Neural crest cell (in vitro differentiated cells): ENCODE measurements at places on chromosomes 16 and 17. TPM values are rescaled to one million over a fixed set of nuclear protein-coding genes. Genes with fewer than 3 reads are reported as not detected.

- DNase-seq: no peak
- H3K27ac ChIP-seq: peak overlapping the region; percentile 64
- peaks cover 3% of the 10 kb centered on the region for H3K36me3 ChIP-seq
These were observed 204.6 kb downstream of the STX8 start for GRCh38 chr17:9371019-9371418.

DNA sequence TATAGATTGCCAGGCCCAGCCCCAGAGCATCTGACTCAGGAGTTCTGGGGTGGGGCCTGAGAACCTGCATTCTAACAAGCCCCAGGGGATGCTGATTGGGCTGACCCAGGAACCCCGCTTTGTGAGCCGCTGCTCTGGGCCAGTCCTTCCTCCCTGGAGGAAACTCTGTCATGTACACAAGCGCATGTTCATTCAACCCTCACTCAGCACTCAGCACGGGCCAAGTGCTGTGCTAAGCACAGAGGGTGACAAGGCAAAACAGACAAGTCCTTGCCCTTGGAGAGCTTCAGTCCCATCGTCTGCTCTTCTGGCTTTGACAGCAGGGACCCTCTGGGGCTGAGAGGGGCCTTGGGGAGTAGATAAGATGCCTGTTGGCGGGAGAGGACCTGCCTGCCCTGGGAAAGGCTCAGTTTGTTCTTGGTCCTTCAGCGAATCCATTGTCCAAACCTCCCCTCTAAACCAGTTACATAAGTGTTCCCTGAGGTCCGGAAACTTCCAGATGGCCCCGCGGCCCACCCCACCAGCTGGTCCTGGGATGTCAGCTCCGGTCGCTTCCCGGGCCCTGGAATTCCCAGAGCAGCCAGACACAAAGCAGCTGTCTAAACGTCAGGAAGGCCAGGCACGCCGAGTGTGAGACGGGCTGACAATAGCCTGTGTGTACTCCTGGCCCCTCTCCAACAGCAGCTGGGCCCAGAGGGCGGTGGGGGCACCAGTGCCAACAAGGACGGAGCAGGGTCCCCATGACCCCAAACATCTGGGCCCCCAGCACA lies 88.8 kb downstream of the ZDHHC7 start:
- H3K4me3 ChIP-seq: peak overlapping the region; percentile 22
- H3K4me1 ChIP-seq: peaks cover 64% of the 10 kb centered on the region
- no peaks in the 10 kb centered on the region for H3K36me3 ChIP-seq
- DNase-seq: peak; percentile 36

DNA sequence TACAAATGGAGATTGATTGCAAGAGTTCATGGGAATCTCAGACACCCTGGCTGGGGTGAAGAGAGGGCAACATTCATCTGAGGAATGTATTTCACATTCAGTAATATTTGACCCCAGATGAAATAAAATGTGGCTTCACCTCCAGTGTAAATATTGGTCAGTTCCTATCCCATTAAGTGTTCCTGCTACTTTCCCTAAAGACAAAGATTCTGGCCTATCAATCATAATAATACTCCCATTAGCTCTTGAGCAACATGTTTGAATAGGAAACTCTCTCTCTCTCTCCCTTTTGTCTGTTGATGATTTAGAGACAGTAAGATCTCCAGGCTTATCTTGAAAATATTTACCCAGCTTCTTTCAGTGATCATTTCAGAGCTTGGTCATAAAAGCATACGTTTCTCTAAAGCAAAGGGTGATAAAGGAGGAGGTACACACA lies 70.1 kb downstream of the KCNJ2 start:
- no peaks in the 10 kb centered on the region for H3K27me3 ChIP-seq
- H3K36me3 ChIP-seq: no peaks in the 10 kb centered on the region
- no peak overlapping the region for H3K27ac ChIP-seq
- no peak for DNase-seq
- H3K4me3 ChIP-seq: no peak overlapping the region

DNA sequence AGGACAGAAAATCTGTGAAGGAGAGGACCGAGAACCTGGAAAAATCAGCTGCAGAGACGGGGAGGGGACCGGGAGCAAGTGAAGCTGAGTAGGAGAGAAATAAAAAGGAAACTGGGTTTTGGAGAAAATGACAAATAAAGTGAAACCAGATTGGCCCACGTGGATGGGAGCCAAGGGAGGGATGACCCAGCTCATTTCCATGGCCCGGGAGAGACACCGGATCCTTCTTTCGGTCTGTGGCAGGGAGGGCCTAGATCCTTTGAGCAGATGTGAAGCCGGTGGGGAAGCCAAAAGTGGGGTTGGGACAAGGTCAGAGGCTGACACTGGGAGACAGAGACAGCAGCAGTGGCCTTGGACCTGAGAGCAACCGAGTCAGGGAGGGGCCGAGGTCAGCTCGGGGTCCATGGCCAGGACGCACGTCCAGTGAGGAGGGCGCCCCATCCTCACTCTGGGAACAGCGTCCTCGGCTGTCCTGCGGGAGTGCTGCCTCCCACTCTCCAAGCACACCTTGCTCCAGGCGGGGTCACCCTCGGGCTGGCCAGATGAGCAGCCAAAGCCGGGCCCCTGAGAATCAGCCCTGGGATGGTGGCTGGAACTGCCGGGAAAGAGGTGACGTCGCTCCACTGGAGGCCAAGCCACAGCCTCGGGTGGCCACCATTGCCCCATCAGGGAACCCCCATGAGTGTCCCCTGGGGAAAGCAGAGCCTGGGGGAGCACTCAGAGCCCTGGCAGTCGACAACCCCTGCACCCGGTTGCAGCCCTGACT lies 50.8 kb upstream of the CDR2 start:
- no peak overlapping the region for H3K4me3 ChIP-seq
- H3K27me3 ChIP-seq: no peaks in the 10 kb centered on the region
- no peaks in the 10 kb centered on the region for H3K4me1 ChIP-seq

- H3K36me3 ChIP-seq: no peaks in the 10 kb centered on the region
- no peak overlapping the region for H3K4me3 ChIP-seq
- no peak for DNase-seq
- H3K27me3 ChIP-seq: peaks cover 2% of the 10 kb centered on the region
- H3K4me1 ChIP-seq: no peaks in the 10 kb centered on the region
These were observed 50.5 kb downstream of the JPH3 start for GRCh38 chr16:87652799-87653198.

The KCNJ2 gene
- 0.47 and 0.48 TPM in 2 replicates for total RNA-seq

The KRTAP2-1 gene
- not detected in 2 replicates for total RNA-seq
